ENCODE measurements at places on chromosomes 4 and X. TPM values are rescaled to one million over a fixed set of nuclear protein-coding genes. Genes with fewer than 3 reads are reported as not detected.

DNA sequence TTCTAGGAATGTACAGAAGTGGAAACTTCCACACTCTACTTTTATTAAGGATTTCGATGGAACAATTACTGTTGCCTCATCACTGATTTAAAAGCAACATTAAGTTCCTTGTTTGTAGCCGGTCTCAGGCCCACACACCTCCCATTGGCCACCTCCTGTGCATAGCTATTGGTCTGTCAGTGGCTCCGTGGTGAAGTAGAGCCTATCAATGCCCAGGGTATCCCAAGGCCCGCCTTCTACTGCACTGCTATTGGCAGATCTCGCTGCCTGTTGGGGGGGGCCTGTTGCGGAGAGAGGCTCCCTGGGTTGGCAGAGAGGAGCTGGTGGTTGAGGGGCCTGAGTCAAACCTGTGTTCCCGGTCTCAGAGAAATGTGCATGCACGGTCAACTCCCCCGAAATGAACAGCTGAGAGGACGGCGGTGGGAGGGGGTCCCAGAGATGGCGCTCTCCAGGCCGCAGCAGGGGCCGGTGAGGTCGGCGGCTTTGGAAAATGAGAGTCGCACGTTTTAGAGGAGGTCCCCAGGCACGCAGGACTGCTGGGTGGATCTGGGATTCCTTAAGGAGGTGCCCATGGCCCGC, 4.9 kb upstream of the ARAF start:
- peak; percentile 76 for DNase-seq
- peaks cover 9% of the 10 kb centered on the region for H3K4me1 ChIP-seq
- H3K4me3 ChIP-seq, result peak overlapping the region; percentile 47
- H3K27me3 ChIP-seq, result no peaks in the 10 kb centered on the region
- no peaks in the 10 kb centered on the region for H3K36me3 ChIP-seq

CHRDL1 gene
- not detected for total RNA-seq

DNA sequence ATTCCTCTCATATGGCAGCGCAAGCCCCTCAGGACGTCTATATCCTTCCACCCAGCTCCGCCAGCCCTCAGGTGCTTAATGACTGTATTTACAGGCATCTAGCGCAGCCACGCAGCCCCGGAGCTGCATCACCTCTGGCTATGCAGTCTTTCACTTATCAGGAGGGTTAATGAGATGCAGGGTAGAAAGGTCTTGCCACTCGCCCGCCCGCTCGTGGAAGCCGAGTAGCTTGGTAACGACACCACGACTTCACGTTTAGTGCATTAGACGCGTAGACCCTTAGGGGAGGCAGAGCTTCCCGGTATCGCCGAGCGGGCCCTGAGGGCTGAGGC, 1.5 kb upstream of the SLC16A2 start:
- no peak overlapping the region for H3K27ac ChIP-seq
- H3K36me3 ChIP-seq, result no peaks in the 10 kb centered on the region
- no peak overlapping the region for H3K4me3 ChIP-seq
- peaks cover 7% of the 10 kb centered on the region for H3K4me1 ChIP-seq

GRCh38 chr4:94870146-94870545, 112.4 kb downstream of the BMPR1B start:
- no peaks in the 10 kb centered on the region for H3K4me1 ChIP-seq
- H3K27ac ChIP-seq, result no peak overlapping the region
- no peak for DNase-seq
- H3K27me3 ChIP-seq, result no peaks in the 10 kb centered on the region
- H3K4me3 ChIP-seq, result no peak overlapping the region

PF4V1 gene
- 3.0 TPM for total RNA-seq

DNA sequence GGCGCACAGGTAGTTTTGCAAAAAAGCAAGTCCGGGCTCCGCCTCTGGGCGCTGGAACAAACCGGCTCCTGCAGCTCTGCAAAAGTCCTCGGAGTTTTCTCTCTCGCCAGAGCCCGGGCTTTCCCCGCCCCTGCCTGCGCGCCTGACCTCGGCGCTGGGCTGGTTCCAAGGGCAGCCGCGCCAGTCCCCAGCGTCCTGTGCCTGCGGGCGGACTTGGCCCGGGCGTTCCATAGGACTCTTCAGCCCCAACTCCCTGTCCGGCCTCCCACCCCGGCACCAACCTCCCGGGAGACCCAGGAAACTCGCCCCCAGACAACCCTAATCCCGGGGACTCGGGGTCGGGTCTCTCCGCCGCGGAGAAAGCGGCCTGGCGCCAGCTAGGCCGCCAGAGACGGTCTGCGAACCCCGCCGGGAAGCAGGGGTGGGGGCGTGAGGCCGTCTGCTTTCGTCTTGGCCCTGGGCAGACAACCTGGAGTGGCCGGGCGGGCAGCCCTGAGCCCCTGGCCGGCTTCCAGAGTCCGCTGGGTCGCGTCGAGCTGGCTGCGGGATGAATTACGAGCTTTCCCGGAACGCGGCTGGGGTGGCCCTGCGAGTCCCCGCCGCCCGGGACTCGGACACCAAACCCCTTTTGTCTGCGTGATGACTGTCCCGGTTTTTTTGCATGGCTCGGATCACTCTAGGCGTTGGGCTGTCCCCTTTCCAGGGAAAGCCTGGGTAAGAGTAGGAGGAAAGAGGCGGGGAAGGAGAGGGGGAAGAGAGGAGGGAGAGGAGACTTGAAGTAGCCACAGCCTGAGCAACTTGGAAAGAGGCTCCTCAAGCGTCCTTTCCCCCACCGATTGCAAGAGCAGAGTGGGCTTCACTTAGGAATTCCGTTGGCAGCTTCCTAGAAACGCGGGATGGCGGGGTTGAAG, 916 bp downstream of the MXRA5 start:
- H3K36me3 ChIP-seq, result no peaks in the 10 kb centered on the region
- no peak for DNase-seq
- H3K27me3 ChIP-seq, result no peaks in the 10 kb centered on the region
- H3K4me1 ChIP-seq, result no peaks in the 10 kb centered on the region
- no peak overlapping the region for H3K4me3 ChIP-seq
- H3K27ac ChIP-seq, result no peak overlapping the region

SLC9B1 gene
- total RNA-seq, result 1.7 TPM

PPP4R3C gene
- not detected for total RNA-seq

- no peaks in the 10 kb centered on the region for H3K36me3 ChIP-seq
- H3K27ac ChIP-seq, result peak overlapping the region; percentile 89
- H3K4me1 ChIP-seq, result peaks cover 58% of the 10 kb centered on the region
- peak; percentile 67 for DNase-seq
Measured at GRCh38 chrX:150693725-150694574, 754 bp downstream of the MTMR1 start.

DNA sequence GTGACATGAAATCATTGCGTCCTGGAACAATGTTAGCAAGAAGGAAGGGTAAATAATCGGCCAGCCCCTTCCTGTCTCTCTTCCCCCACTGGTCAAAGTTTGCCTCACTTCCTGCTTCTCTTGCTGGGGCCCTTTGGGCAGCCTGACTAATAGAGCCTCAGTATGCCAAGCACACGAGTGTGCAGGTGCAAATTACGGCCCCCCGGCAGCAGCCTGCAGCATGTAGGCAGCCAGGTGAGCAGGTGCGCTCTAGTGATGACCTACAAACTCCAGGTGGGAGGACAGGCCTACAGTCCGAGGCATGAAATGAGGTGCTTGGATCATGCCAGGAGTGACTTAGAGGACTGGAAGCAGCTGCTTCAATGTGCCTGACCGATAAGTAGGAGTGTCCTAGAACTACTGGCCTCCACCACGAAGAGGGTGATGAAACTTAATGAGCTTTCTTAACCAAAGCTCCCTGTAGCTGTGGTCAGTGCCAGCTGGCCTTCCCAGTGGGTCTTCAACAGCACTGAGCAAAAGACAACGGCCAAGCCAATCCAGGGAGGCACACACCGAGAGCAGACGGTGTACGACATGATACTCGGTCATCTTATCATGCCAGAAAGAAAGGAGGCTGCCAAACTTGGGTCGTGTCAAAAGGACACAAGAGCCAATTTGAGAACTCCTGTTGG, 26.1 kb upstream of the FAT1 start:
- no peak for DNase-seq
- H3K36me3 ChIP-seq, result no peaks in the 10 kb centered on the region
- H3K27ac ChIP-seq, result no peak overlapping the region
- H3K4me1 ChIP-seq, result no peaks in the 10 kb centered on the region
- no peak overlapping the region for H3K4me3 ChIP-seq

SHROOM4 gene
- total RNA-seq, result 0.17 TPM

GRCh38 chrX:13547671-13548070, 21.7 kb upstream of the EGFL6 start:
- DNase-seq, result no peak
- H3K4me3 ChIP-seq, result no peak overlapping the region
- H3K27ac ChIP-seq, result no peak overlapping the region
- peaks cover 2% of the 10 kb centered on the region for H3K27me3 ChIP-seq
- H3K4me1 ChIP-seq, result no peaks in the 10 kb centered on the region
- no peaks in the 10 kb centered on the region for H3K36me3 ChIP-seq

DNA sequence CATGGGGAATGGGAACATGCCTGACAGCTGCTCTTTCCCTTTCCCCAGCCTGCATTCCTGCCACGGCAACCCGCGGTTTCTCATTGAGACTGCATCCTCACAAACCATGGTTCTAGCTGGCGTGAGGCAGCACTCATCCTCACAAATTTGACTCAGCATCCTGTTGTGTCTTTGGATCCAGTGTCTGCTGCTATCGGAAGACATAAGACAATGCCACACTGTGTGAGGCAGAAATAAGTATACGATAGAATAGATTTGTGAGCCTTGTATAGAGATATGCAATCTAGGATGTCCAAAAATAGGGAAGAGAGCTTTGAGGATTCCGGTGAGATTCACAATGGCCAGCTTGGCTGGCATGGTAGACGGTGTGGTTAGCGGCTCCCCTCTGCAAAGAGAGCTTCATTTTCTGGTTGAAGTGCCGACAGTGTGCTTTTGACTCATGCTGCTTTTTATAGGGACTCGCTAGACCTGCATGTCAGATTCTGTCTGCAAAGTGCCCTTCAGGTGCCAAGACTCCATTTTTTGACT, 161.3 kb upstream of the PSAPL1 start:
- DNase-seq, result no peak
- no peaks in the 10 kb centered on the region for H3K36me3 ChIP-seq
- no peaks in the 10 kb centered on the region for H3K27me3 ChIP-seq
- no peaks in the 10 kb centered on the region for H3K4me1 ChIP-seq
- H3K4me3 ChIP-seq, result no peak overlapping the region

NDP gene
- not detected for total RNA-seq

GRCh38 chr4:142929526-142929925, 83.4 kb upstream of the INPP4B start:
- no peak overlapping the region for H3K27ac ChIP-seq
- no peaks in the 10 kb centered on the region for H3K27me3 ChIP-seq
- H3K4me1 ChIP-seq, result no peaks in the 10 kb centered on the region
- H3K4me3 ChIP-seq, result no peak overlapping the region
- no peak for DNase-seq

POF1B gene
- 0.57 TPM for total RNA-seq

ERCC6L gene
- total RNA-seq, result 0.64 TPM

VEGFC gene
- not detected for total RNA-seq

DNA sequence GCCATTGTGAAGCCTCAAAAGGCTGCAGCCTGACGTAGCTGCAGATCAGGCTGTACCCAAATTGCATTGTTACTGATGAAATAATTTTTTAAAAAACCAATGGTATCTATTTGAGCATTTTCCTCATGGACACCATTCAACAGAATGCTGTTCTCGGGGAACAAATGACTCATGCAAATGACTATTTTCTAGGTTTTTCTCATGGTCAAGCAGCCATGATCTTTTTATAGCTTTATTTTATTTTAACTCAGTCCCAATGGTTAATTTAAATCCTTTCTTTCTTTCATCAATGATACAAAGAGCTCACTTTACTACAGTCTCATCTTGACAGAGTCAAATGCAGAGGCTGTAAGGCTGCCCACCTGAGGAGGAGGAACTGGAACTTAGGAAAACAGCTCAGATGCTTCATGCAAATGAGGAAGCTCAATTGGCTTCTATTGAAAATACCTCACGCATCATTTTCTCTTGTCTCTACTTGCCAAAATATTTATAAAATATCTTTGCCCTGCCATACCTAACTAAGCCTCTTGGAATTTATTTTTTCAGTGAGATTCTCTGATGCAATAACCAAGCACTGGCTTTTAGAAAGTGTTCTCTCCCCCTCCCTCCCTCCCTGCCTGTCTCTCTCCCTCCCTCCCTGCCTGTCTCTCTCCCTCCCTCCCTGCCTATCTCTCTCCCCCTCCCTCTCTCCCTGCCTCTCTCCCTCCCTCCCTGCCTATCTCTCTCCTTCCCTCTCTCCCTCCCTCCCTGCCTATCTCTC, 81.0 kb downstream of the SORBS2 start:
- H3K27me3 ChIP-seq, result peaks cover 6% of the 10 kb centered on the region
- H3K4me1 ChIP-seq, result no peaks in the 10 kb centered on the region
- H3K36me3 ChIP-seq, result no peaks in the 10 kb centered on the region
- H3K4me3 ChIP-seq, result no peak overlapping the region

NLGN3 gene
- total RNA-seq, result 4.4 TPM

DNA sequence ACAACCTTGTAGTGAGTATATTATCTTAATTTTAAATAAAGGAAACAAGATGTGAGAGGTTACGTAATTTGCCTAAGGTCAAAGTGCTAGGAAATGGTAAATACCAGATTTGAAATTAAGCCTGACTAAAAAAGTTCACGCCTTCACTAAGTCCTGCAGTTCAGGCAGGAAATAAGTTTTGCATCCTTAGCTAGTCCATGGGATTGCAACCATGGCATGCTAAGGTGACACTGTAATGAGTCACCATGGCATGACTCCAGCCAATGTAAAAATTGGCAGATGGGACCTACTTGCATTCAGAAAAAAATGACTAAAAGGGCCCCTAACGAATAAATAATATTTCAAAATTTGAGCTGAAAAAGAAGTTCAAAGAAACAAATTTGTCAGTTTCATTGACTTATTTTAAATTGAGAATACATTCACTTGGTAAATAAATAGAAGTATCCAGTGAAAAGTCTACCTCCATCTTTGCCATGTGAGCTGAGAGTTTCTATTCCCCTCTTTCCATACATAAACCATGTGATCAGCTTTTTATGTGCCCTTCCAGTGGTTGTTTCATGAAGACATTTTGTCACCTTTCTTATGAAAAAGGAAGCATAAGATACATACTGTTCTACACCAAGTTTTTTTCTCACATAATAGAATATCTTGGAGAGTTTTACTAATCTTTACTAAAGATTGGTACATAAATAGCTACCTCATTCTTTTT, 72.4 kb downstream of the ANKRD50 start:
- no peak overlapping the region for H3K4me3 ChIP-seq
- no peaks in the 10 kb centered on the region for H3K27me3 ChIP-seq
- no peaks in the 10 kb centered on the region for H3K36me3 ChIP-seq
- H3K4me1 ChIP-seq, result no peaks in the 10 kb centered on the region

CLCN4 gene
- total RNA-seq, result 0.37 TPM
